CD4-positive, alpha-beta T cell treated with Interleukin-4 for 4 hours (primary cell): ENCODE measurements at places on chromosomes 12 and 14.

DNA sequence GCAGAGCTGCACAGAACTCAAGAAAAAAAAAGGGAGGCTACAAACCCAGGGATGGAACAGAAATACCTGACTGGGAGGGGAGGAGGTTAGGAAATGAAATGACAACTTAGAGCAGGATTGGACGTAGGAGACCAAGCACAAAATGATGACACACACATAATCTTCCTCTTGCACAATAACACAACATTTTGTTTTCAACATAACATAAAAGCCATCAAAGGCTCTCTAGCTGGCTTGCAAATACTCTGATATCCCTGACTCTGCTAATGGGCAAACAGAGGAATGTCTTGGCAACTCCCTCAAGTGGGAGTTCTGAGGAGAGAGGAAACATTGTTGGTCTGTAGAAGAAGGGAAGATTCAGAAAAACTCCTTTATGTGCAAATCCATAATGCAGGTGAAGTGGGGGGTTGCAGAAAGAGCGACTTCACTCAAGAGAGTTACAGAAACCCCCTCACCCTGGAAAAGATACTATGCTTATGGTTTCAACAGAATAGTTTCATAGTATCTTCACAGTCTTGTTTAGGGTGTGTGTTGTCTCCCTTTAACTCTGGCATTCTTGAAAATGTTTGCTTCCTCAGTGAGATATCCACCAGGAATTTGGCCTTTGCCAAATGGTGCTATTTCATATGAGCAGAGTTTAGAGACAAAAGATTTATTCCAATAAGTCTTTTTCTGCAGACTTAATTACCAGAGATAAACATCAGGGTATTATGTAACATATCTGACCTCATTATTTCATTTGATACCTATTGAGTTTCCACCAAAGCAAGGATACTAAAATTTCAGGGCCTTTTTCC lies 43.8 kb upstream of the LTBP2 start:
- no peak for DNase-seq

- DNase-seq = no peak
Measured at GRCh38 chr12:113114447-113115178, 20.9 kb downstream of the RASAL1 start.

DNA sequence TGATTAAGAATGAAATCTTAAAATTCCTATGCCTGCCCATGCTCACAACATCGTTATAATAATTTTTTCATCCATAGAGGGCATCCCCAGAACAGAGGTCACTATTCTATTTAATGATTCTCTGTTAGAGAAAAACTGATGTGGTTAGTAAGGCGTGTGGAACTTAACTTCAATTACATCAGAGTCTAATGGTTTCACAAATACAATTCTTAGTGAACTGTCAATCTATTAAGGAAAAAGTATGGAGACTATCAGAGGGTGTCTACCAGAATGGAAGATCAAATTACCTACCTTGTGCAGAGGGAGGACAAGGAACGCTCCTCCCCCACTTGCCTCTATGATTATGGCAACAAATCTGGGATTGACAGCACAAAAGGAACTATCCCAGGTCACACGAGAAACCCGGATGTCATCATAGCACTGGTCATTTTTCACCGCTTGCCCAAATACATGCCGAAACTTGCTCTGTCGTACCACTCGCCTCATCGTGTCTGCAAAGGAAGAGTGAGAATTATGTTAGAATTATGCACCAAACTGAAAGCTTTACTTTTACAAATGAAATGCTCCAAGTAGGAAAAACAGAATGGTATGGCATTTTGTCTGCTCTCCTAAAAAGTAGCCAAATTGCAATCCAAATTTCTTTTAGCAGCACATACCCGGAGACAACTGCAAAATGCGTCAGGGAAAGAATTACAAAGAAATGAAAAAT lies 30.3 kb downstream of the CORO1C start:
- no peak for DNase-seq

DNA sequence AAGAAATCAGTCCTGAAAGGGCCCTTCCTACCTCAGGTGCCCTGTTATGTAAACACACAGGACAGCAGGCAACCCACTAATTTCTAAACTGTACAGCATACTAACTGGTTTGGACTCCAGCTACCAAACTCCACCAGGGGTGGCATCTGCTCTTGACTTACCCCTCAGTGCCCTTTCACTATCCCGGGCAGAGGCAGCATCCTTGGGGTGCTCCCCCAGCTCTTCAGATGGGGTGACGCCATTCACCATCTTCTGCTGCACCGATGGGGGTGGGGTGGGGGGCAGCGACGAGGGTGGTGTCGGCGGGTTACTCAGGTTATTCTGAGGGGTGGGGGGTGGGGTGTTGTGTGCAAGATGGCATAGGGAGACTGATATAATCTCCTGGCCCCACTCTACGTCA lies 11.5 kb upstream of the PRKAG1 start:
- no peak for DNase-seq

DNA sequence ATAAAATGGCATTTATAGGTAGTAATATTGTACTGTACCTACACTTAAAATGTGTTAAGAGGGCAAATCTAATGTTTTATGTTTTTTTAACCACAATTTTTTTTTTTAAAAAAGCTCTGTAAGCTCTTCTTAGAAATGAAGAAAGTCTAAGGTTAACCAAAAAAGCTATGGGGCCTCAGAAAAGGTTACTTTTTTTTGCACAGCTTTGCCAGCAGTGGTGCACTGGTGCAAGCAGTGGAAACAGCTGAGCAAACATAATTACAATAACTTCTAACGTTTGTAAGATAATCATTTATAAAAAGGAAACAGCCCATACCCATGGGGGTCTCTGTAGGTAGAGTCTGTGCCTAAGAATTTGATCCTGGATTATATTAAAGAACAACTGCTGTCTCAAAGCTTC lies 85.1 kb upstream of the NID2 start:
- peak; percentile 16 for DNase-seq

DNA sequence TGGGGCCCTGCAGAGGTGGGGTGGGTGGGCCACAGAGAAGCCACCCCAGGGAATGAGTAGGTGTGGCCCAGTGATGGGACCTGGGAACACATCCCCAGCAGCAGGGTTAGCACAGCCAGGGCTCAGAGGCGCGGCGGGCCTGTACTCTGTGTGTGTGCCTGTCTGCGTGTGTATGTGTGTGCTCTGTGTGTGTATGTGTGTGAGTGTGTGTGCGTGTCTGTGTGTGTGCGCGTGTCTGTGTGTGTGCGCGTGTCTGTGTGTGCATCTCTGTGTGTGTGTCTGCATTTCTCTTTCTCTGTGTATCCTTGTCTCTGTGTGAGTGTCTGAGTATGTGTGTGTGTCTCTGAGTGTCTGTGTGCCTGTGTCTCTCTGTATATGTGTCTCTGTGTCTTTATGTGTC lies 26.1 kb downstream of the KIF26A start:
- DNase-seq = no peak

DNA sequence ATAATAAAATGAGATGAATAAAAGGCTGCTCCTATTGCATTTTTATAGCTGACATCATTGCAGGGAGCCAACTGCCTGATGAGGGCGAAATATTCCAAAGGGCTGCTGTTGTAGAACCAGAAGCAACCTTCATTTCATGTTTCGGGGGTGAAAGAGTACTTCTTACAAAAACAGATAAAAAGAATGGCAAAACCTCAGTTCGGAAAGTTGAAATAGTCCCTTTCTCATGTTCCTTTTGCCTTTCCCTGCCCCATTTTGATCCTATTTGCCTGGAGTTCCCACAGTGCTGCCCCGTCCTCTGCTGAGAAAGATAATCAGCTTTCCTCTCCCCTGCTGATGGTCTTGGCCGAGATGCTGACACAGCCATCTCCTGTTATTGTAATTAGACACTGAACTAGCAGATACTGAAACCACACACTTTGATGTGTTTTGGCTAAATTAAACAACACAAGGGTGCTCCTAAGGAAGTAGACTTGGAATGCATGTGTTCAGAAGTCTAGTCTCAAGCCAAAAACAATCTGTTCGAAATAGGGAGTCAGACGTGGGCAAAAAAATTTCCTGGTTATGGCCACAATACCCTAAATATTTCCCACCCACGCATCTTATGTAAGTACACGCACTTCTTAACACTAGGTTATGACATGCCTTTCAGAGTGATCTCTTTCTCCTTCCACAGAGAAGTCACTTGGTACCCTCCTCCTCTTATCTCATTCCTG lies 117.2 kb downstream of the PPM1H start:
- DNase-seq = no peak

- DNase-seq = no peak
Measured at GRCh38 chr12:60078026-60078425, 482.2 kb downstream of the SLC16A7 start.

- DNase-seq = no peak
Measured at GRCh38 chr12:6234214-6234613, 34.0 kb downstream of the CD9 start.

DNA sequence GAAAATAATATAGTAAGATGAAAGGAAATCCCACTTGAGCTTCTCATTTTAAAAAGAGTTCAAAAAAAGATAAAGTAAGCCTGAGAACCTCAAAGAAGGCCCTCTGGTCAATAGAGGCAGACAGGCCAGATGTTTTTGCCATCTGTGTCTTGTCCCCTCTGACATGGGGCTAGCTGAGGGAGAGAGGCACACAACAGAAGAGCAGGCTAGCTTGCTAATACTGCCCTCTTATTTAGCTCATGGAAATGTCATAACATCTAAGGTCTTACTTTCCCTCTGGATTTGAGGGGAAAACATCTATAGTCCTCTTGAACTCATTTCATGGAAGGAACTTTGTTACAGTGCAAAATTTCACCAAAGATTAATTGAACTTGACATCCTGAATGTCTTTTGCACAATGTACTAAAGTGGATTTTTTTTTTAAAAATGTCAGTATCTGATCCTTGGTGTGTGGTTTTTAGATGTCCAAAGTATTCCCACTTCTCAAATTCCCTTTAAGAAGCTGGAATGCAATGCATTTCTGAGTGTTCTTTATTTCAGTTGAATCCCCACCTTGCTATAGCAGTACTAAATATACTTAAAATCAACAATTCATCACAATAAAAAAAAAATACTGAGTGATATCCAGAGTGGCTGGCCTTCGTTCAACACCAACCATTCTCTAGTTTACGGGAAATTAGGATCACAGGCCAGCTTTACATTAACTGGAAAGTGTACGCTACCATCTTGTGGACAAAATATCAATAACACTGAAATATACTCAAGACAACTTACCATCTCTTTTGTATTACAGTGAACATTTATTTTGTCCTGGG lies 176.7 kb downstream of the PAH start:
- DNase-seq = no peak

GRCh38 chr12:62190689-62191490 lies 69.3 kb upstream of the USP15 start:
- DNase-seq = no peak

DNA sequence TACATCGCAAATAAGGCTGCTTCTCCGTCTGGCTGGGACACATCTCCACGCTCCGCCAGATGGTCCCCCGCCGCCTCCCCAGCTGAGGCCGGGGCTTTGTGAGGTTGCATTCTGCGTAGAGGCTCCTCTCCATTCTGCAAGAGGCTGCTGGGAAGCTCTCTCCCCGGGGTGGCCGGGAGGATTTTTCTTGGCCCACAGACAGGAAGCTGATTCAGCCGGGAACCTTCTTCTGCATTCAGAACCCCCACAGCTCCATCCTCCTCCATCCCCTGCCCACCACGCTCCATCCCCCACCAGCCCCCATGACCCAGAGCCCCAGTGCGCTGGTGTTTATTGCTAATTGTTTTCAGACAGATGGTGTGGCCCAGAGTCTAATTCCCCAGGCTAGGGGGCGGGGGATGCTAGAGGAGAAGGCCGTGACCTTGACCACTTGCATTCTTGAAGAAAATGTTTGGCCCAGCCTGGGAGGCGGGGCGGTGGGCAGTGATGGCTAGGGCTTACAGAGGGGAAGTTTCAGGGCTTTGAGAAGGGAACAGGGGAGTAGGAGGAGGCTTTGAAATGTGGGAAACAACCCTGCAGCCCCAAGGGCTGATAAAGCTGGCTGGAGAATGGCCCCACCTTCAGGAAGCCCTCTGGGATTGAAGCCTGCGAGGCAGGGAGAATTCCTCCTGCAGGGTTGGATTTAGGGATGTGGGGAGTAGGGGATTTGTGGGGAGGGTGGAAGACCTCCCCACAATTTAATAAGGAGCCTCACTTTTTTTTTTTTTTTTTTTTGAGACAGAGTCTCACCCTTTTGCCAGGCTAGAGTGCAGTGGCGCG lies 88.5 kb upstream of the NCOR2 start:
- DNase-seq = no peak

DNA sequence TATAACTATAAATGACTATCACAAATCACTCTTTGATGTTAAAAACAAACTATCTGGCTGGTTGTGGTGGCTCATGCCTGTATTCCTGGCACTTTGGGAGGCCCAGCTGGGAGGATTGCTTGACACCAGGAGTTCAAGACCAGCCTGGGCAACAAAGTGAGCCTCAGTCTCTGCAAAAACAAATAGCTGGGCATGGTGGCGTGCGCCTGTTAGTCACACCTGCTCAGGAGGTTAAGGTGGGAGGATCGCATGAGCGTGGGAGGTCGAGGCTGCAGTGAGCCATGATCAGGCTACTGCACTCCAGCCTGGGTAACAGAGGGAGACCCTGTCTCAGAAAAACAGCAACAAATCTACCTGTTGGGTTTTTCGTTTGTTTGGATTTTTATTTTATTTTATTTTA lies 5.4 kb downstream of the TXNRD1 start:
- DNase-seq = no peak

DNA sequence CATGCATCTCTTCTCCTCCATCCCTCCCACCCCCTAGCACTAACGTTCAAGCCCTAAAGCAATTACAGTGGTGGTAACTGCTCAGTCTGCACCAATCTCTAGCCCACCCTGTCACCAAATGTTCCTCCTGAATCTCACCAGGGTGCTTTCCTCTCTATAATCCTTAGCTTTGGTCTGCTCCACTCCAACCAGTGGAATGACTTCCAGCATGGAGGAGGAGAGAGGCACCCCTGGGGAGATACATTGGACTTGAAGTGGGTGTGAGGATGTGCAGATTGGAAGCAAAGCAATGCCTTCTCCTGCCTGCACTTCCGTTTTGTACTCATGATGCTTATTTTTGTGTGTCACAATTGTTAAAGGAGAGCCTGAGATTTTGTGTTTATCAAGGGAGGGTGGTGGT lies 24.1 kb upstream of the RPS6KA5 start:
- no peak for DNase-seq

- peak; percentile 48 for DNase-seq
Measured at GRCh38 chr14:50113381-50114035, 2.9 kb downstream of the VCPKMT start.

DNA sequence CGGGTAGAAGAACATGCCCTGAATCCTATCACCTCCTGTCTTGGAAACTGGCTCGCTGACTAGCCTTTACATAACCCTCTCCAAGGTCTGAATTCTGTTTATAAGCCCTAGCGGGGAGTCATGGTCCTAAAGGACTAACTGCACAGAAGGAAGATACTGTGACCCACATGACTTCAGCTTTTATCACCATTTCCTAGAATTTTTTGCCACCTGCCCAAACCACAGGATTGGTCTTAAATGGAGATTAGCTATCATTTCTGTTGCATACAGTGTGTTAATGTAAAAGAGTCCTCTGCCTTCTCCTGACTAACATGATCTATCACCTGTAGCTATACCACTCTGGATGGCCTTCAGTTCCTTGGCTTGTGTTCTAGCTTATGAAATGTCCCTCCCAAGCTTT lies 319.2 kb downstream of the DUSP6 start:
- DNase-seq = no peak

- no peak for DNase-seq
Measured at GRCh38 chr12:128245905-128246304, 21.1 kb upstream of the TMEM132C start.

GRCh38 chr12:47992776-47993175 lies 11.5 kb downstream of the COL2A1 start:
- DNase-seq = no peak
